ENCODE measurements at places on chromosomes 6 and 20.

- DNase-seq, result no peak
Observed at GRCh38 chr20:24763386-24764026, 185.6 kb upstream of the CST7 start.

GRCh38 chr6:48754641-48755040, 643.6 kb upstream of the PTCHD4 start:
- DNase-seq, result no peak

DNA sequence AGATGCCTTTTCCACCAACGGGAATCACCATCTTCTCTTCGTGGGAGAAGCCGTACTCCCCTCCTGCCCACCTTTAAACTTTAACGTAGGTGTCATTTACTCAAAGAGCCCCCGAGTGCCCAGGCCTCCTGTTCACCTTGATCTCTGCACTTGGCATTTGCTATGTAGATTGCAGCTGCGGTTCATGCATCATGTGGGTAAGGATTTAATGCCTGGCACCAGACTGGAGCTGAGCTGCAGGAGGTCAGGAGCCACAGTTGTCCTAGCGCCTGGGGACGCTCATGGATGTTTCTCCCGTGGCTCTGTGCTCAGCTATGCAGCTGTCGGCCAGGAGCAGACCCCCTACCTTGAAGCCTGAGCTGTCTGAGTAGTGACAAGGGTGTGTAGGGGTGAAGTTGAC, 133.7 kb downstream of the CDH4 start:
- no peak for DNase-seq

DNA sequence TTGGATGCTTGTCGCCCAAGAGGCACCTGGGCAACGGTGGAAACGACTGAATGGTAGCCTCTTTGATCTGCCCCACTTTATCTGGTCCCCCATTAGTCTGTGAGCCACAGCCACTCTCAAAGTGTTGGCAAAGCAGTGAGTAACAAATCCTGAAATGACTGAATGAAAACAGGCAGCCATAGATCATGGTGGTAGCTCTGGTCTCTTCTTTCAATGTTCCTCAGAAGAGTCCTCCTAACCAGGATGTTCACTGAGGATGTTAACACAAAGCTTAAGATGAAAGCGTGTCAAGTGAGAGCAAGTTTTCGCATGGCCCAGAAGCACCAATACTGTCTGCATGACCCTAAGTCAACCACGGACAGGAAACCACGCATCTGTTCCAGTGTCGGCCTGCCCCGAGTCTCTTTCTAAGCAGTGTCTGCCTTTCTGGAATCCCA, 107.3 kb downstream of the IRF4 start:
- no peak for DNase-seq

GRCh38 chr6:151452750-151453427, 963 bp upstream of the RMND1 start:
- DNase-seq, result peak; percentile 33

DNA sequence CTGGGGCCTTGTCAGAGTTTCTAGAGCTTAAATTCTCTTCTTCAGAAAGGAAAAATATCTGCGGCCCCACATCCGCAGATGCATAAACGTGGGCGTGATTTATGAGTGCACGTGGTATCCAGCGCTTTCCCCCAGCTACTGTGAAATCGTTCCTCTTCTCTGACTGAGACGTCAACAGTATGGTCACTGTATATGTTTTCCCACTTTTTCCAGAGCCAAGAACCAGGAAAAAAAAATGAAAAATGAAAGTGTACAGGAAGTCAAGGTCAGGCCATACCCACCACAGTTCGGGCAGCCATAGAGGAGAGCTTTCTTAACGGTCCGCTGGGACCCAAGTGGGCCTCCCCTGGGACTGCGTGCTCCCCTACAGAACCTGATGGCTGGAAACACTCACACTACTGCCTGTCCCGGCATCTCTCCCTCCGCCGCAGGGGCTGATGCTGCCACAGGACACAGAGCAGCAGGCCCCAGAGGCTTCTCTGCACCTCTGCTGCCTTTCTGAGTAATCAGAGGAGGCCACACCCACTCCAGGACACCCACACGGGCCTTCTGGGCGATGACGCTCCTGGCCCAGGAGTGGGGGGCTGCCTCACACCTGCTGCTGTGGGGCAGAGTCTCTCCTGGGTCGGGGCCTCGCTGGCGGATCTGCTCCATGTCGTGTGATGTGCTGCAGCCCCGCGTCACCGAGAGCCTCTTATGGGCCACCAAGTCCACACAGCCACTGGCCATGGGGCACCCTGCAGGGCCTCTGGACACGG, 16.4 kb upstream of the STX16 start:
- DNase-seq, result peak; percentile 88

GRCh38 chr6:12657884-12658283, 58.7 kb upstream of the PHACTR1 start:
- no peak for DNase-seq

- peak; percentile 25 for DNase-seq
Observed at GRCh38 chr20:44454306-44454963, 21.2 kb upstream of the TTPAL start.

DNA sequence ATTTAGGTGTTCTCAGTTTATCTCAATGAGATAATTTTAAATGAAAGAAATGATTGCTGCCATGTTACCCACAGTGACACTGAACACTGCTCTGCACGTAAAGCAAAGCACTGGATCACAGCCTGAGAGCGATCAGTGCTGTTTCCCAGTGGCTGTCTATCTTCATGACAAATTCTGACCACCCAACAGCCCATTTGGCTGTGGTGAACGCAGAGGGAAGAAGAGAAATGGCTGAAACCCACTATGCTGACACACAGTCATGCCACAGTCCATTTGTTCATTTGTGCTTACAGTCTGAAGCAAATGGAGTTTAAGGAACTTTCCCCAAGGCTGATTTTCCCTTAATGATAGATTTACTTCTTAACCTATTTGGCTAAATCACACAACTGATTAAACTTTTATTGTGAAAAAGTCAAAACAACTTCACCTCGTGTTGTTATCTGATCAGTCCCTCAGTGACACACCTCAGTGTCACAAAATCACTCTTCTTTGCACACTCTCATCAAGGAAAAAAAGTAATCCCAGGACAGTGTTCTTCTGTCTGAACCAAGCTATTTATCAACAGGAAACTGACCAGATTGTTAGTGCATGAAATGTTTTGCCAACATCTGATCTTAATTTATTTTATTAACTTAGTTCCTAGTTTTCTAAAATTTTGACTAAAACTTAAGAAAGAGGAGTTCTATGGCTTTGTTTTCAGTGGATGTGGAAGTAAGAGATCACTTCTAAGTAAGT, 225.1 kb downstream of the TBX18 start:
- DNase-seq, result peak; percentile 64

GRCh38 chr6:26003102-26003694, 40.6 kb downstream of the TRIM38 start:
- peak; percentile 64 for DNase-seq

DNA sequence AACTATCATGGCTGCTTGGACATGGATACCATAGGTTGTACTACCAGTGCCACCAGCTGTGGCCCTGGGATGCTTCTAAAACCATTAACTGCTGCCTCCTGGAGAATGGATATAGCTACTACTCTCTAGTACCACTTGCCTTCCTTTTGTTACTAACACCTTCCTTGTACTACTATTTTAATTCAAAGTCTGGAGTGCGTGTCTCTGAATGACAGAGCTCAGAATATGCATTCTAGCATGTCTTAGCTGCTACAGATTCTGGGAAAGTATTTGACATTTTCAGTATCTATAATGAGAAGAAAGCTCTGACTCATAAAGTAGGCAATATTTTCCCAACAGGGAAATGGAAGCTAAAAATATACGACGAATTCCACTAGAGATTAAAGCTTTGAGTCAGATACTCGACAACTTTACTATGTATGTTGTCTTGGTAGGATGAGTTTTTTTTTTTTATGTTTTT, 112.3 kb downstream of the PFDN4 start:
- no peak for DNase-seq

DNA sequence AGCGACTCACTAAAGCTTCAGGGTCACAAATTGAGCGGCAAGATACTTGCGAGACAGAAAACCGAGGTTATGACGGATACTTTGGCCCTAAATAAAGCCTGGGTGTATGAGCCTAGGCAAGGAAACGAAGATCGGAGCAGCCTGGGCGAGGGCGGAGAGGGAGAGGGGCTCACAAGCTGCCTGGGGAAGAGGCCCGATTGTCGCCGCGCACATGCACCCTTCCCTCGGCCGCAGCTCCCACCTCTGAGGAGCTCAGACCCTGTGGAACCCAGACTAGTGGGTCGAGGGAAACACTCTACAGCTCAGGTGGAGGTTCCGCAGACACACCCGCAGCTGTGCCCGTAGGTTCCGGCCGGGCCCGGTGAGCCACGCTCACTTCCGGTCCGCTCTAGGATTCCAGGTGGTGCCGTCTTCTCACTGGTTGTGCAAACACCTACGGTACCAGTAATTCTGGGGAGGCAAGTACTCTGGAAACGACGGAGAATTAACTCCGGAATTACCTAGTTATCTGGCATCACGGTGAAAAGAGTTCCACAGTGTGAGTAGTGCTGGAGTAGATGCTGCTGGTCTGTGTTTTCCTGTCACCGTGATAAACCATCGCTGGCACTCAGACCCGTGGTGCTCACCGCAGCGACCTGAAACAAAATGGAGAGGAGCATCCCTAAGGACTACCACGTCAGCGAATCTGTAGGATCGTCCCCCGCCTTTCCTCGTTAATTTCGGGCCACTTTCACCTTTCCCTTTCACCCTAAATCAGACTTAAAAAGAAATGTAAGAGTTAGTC, 61.5 kb downstream of the GPX5 start:
- peak; percentile 34 for DNase-seq

GRCh38 chr20:35252037-35252461, 25.6 kb downstream of the MMP24 start:
- DNase-seq, result no peak

DNA sequence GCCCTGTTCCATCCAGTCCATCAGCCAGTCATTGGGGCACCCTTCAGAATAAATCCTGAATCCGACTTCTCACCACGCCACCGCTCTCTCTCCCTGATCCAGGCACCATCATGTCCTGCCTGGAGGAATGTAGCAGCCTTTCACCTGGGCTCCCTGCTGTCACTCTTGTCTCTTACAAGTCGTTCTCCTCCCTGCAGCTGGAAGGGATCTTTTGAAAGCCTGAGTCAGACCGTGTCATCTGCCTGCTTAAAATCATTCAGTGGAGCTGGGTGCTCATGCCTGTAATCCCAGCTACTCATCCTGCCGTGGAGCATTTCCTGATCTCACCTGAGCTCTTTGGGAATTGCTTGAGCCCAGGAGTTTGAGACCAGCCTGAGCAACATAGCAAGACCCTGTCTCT, 19.2 kb upstream of the KCNG1 start:
- no peak for DNase-seq

- DNase-seq, result peak; percentile 49
Observed at GRCh38 chr6:52519618-52520017, 57.2 kb downstream of the TRAM2 start.

GRCh38 chr6:209432-210103, 82.7 kb upstream of the DUSP22 start:
- DNase-seq, result no peak

GRCh38 chr20:51994751-51995417, 192.6 kb upstream of the SALL4 start:
- DNase-seq, result peak; percentile 10
